ENCODE measurements at places on chromosomes 4 and X.
A peak's percentile ranks its signal among the peaks of the same experiment; 100 is the strongest.

GRCh38 chrX:47218920-47219815, 687 bp downstream of the CDK16 start:
- no peak for DNase-seq

DNA sequence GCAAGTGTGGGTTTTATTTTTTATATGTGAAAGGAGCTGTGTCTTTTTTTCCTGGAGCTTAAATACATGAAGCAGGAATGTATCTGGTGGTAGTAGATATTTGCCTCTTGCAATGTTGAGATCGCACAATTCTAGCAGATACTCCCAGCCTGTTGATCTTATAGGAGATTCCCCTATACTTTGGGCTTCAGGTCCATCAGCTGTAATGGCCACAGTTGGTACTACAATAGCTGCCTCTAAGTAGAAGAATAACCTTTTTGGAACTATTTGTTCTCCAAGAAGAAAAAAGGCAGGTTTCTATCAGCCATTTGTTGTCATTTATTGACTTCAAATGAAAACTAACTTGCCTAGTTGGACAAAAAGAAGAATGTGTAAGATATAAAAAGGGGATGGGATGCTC, 37.7 kb downstream of the LIMCH1 start:
- DNase-seq, result no peak

DNA sequence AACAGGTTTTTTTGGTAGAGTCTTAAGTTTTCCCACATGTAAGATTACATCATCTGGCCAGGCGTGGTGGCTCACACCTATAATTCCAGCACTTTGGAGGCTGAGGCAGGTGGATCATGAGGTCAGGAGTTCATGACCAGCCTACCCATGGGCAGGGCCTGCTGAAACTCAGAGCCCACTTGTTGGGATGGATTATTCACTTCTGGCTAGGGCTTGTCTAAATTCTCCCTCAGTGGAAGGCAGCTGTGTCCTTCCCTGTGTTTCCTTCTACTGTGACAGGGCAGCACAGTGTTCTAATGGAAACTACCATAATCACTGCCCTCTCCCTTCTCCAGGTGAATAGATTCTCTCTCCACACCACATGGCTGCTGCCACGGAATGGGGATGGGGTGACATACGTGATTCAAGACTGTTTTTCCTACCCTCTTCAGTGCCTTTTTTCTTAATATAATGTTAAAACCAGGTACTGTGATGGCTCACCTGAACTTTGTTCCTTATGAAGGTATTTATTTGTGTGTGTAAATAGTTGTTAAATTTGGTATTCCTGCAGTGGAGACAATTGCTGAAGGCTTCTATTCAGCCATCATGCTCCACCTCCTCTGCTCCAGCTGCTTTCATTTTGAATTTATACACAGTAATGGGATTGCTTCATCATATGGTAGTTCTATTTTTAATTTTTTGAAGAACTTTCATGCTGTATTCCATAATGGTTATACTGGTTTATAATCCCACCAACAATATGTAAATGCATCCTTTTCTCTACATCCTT, 287.2 kb upstream of the HS3ST1 start:
- DNase-seq, result no peak

GRCh38 chrX:9844936-9845577, 58.8 kb downstream of the SHROOM2 start:
- peak; percentile 48 for DNase-seq

DNA sequence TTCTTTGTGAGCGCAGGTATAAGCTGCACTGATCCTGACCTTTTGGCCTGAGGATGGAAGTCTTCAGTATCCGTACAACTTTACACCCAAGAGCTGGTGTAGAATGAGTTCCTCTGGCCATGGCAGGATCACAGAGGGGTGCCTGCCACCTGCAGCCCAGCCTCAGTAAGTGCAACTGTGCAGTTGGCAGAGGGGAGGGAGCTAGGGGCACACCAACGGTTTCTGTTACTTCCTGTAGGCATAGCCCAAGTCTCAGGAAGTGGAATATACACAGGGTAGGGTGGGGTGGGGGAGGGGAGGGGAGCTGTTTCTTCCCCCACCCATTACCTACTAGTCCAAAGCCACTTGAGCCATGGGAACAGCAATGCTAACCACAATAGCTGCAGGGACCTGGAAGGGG, 85.4 kb upstream of the GBA3 start:
- DNase-seq, result peak; percentile 18

Data from dermis microvascular lymphatic vessel endothelial cell (primary cell).